Heart right ventricle (tissue), 16 donors: ENCODE measurements at places on chromosomes 16 and 17.

- H3K4me1 ChIP-seq = no peaks in the 10 kb centered on the region
- H3K36me3 ChIP-seq = no peaks in the 10 kb centered on the region
- no peaks in the 10 kb centered on the region for H3K27me3 ChIP-seq
- DNase-seq = no peak
- no peak overlapping the region for H3K4me3 ChIP-seq
- H3K27ac ChIP-seq = no peak overlapping the region
Observed at GRCh38 chr16:89748921-89749320, 27.6 kb downstream of the ZNF276 start.

- DNase-seq = no peak
- H3K4me3 ChIP-seq = no peak overlapping the region
Observed at GRCh38 chr17:31398381-31399311, 7.2 kb downstream of the RAB11FIP4 start.

- H3K27me3 ChIP-seq = no peaks in the 10 kb centered on the region
- H3K4me1 ChIP-seq = peaks cover 36% of the 10 kb centered on the region
- H3K27ac ChIP-seq = peak overlapping the region; percentile 69
- peak; percentile 79 for DNase-seq
- H3K36me3 ChIP-seq = no peaks in the 10 kb centered on the region
Observed at GRCh38 chr16:57316390-57317017, 32.0 kb upstream of the PLLP start.

GRCh38 chr17:76820561-76820960 is 47.6 kb upstream of the MGAT5B start:
- no peaks in the 10 kb centered on the region for H3K36me3 ChIP-seq
- H3K27me3 ChIP-seq = peaks cover 3% of the 10 kb centered on the region
- H3K4me3 ChIP-seq = no peak overlapping the region
- H3K4me1 ChIP-seq = no peaks in the 10 kb centered on the region
- H3K27ac ChIP-seq = no peak overlapping the region
- DNase-seq = no peak

- peaks cover 8% of the 10 kb centered on the region for H3K36me3 ChIP-seq
- H3K4me1 ChIP-seq = peaks cover 38% of the 10 kb centered on the region
- no peaks in the 10 kb centered on the region for H3K27me3 ChIP-seq
- peak within 1 kb of the TSS; percentile 95 for H3K4me3 ChIP-seq
- DNase-seq = peak; percentile 89
- H3K27ac ChIP-seq = peak within 1 kb of the TSS; percentile 92
Observed at GRCh38 chr16:23595951-23596720, at the start of gene NDUFAB1. NDUFAB1 (minus strand) TSS chr16:23596316; CDS start chr16:23596290, 26 bp downstream.

DNA sequence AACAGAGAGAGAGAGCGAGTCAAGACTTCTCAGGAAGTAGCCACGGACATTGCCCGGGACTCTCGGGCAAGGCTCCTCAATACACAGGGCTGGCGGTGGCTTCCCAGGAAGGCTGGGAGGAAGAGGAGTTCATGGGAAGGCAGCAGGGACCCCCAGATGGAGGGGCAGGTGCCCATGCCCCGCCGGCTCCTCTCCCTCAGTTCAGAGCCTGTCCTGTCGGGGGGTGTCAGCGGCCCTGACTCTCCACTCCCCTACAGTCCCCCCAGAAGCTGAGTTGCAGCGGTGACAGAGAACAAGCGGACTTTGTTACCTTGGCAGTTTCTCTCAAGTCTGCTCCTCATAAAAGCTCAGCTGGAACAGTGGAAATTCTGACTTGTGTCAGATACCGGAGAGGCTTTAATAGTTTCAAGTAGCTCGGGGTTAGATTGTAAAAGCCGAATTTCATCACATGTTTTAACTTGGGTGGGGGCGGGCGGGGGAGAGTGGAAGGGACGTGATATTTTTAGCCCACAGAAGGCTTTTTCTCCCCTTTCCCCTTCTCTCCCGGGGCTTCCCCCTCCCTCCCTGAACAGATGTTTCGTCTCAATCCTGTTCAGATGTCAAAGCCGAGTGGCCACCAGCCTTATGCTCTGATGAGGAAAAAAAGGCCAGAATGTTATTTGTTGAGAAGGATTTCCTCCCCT is 65.2 kb downstream of the NKD1 start:
- H3K36me3 ChIP-seq = no peaks in the 10 kb centered on the region
- no peaks in the 10 kb centered on the region for H3K27me3 ChIP-seq
- peak overlapping the region; percentile 35 for H3K27ac ChIP-seq
- no peak overlapping the region for H3K4me3 ChIP-seq

- no peak overlapping the region for H3K4me3 ChIP-seq
- no peak overlapping the region for H3K27ac ChIP-seq
- H3K4me1 ChIP-seq = peaks cover 52% of the 10 kb centered on the region
- no peaks in the 10 kb centered on the region for H3K36me3 ChIP-seq
Observed at GRCh38 chr17:17732892-17733670, 51.8 kb downstream of the RAI1 start.

DNA sequence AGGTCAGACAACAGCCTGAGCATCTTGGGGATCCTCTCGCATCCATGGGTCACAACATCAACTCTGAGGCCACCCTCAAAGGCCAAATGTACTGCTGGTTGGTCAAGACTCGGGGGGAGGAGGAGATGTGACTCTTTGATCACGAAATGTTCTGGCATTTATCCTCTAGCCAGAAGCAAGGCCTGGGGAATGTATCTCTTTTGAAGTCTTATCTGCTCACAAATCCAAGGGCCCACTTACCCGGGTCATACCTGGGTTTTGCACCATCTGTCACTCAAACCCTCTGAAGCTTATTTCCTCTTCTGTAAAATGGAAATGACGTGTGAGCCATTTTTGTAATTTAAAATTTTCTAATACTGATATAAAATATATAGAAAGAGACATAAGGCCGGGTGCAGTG is 13.2 kb downstream of the CA7 start:
- H3K36me3 ChIP-seq = no peaks in the 10 kb centered on the region
- no peak for DNase-seq
- H3K4me3 ChIP-seq = no peak overlapping the region
- no peak overlapping the region for H3K27ac ChIP-seq
- peaks cover 6% of the 10 kb centered on the region for H3K4me1 ChIP-seq

GRCh38 chr17:68317458-68317857 is 26.2 kb downstream of the ARSG start:
- H3K4me3 ChIP-seq = no peak overlapping the region
- peaks cover 9% of the 10 kb centered on the region for H3K4me1 ChIP-seq
- H3K27ac ChIP-seq = no peak overlapping the region
- H3K27me3 ChIP-seq = no peaks in the 10 kb centered on the region

DNA sequence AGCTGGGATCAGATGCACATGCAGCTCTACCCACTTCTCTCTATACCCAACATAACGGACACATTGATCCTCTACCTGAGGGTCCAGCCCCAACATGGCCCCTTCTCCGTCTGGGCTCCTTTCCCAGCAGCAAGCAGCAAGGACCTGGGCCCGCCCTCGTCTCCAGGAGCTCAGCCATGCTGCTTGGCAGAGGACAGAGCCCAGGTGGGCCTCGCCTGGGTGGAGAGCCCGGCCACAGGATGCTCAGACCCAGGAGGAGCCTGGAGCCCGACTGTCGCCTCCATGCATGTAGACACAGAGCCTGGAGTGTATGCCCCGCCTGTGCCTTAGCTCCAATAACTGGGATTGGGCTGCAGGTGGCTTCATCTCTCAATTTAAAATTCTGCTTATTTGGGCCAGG is 57.0 kb downstream of the CCDC57 start:
- H3K36me3 ChIP-seq = peaks cover 37% of the 10 kb centered on the region
- DNase-seq = no peak
- H3K4me3 ChIP-seq = no peak overlapping the region
- H3K27me3 ChIP-seq = no peaks in the 10 kb centered on the region
- H3K4me1 ChIP-seq = no peaks in the 10 kb centered on the region

GRCh38 chr17:59845595-59846393 is 46.9 kb downstream of the TUBD1 start:
- DNase-seq = no peak
- H3K27ac ChIP-seq = peak overlapping the region; percentile 58
- no peak overlapping the region for H3K4me3 ChIP-seq
- H3K4me1 ChIP-seq = peaks cover 39% of the 10 kb centered on the region

- H3K4me1 ChIP-seq = no peaks in the 10 kb centered on the region
- DNase-seq = no peak
- H3K27ac ChIP-seq = no peak overlapping the region
Observed at GRCh38 chr16:908526-909155, 62.1 kb downstream of the LMF1 start.

DNA sequence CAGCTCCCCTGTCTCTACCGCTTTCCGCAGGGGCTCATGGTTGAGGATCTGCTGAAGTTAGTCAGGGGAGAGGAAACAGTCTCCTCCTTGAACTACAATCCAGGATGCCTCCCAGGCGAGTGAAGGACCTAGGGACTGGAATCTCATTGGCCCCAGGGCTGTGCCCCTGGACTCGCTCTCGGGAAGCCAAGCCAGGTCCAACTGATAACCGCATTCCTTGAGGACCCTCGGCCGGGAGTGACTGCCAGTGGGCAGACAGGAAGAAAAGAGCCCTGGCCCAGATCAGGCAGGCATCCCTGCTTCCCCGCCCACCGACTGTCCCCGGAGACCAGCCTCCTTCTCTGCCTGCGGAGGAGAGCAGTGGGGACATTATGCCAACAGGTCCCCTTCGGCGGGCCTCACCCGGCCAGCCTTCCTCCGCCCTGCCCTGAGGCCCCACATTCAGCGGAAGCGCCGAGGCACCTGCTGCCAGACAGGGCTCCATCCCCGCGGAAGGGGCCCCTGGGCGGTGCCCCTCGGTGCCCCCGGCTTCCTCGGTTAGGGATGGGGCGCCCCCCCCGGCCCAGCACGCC is 776 bp downstream of the LRRC75A start:
- peak overlapping the region; percentile 70 for H3K4me3 ChIP-seq
- H3K27me3 ChIP-seq = no peaks in the 10 kb centered on the region
- H3K4me1 ChIP-seq = peaks cover 39% of the 10 kb centered on the region
- no peak for DNase-seq

- no peaks in the 10 kb centered on the region for H3K36me3 ChIP-seq
- DNase-seq = no peak
- H3K4me3 ChIP-seq = no peak overlapping the region
- no peak overlapping the region for H3K27ac ChIP-seq
- H3K27me3 ChIP-seq = no peaks in the 10 kb centered on the region
Observed at GRCh38 chr17:62822080-62822904, 14.2 kb upstream of the MARCHF10 start.

GRCh38 chr17:9356488-9356911 is 219.1 kb downstream of the STX8 start:
- DNase-seq = peak; percentile 7
- no peaks in the 10 kb centered on the region for H3K27me3 ChIP-seq
- H3K4me1 ChIP-seq = no peaks in the 10 kb centered on the region
- H3K27ac ChIP-seq = no peak overlapping the region

DNA sequence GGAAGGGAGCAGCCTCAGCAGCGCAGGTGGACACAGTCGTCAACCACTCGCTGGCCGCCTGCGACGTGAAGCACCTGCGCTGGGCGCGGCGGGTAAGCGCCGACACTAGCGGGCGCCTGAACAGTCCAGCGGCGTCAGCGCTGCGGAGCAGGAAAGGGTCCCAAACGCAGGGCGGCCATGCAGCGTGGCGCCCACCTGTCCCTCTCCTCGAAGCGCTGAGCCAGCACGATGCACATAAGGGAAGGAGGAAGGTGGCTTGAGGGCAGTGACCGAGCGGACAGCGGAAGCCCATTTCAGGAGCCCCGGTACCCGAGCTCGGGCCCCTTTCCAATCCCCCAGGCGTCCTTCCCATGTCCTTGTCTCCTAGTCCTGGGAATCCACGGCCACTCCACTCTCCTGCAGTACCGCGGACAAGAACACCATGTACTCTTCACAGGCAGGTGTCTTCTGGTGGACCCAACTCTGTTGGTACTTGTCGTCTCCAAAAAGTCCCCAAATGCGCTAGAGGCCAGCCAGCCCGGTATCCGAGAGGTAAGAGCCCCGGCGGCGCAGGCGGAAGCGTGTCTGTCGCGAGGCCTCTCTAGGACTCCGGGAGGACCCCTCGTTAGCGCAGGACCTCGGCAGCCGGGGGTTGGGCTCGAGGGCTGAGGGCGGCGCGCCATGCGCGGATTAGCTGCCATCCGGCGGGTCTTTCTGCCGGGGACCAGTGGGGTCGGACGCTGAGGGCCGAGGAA is 14.4 kb downstream of the ZNF232 start:
- H3K27ac ChIP-seq = peak overlapping the region; percentile 78
- H3K4me3 ChIP-seq = peak overlapping the region; percentile 35
- peak; percentile 82 for DNase-seq
- H3K4me1 ChIP-seq = peaks cover 4% of the 10 kb centered on the region
- H3K36me3 ChIP-seq = peaks cover 14% of the 10 kb centered on the region

GRCh38 chr16:75206749-75207451 is at the start of gene CTRB2:
CTRB2 (minus strand) TSS chr16:75207161; CDS start chr16:75207141, 20 bp downstream.
- H3K27me3 ChIP-seq = no peaks in the 10 kb centered on the region
- no peak within 1 kb of the TSS for H3K27ac ChIP-seq

- no peak overlapping the region for H3K27ac ChIP-seq
- no peaks in the 10 kb centered on the region for H3K36me3 ChIP-seq
- DNase-seq = no peak
- no peaks in the 10 kb centered on the region for H3K4me1 ChIP-seq
Observed at GRCh38 chr16:86019446-86020047, 120.6 kb downstream of the IRF8 start.

- DNase-seq = no peak
- H3K36me3 ChIP-seq = no peaks in the 10 kb centered on the region
Observed at GRCh38 chr16:75345711-75346110, 87.6 kb downstream of the CFDP1 start.

DNA sequence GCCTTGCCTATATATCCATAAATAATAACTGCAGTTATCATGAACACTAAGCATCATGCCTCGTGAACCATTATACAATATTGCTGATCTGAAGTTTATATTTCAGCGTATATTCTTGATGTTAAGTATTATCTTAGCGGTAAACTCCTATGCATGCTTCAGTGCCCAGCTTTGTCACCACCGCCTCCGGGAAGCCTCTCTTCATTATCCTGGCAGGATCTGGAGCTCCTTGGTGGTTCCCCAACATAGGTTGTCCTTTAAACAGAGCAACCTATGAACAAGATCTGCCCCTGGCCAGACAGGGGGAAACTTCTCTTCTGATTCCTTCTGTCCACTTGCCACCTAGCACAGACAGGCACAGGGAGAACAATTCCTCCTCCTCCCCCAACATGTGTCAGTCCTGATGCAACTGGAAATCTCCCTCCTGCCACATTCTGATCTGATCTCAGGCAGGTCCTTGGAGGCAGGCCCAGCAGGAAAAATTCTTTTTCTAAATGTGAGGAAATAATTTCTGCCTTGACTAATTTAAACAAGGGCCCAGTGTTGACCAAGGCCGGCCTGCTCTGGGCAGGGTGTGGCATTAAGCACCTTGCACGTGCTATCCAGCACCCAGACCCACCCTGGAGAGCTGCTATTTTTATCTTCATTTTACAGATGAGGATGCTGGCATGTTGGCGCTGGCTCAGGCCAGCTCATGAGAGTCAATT is 22.4 kb downstream of the SPNS2 start:
- no peaks in the 10 kb centered on the region for H3K27me3 ChIP-seq
- no peaks in the 10 kb centered on the region for H3K36me3 ChIP-seq
- H3K4me1 ChIP-seq = peaks cover 50% of the 10 kb centered on the region
- H3K27ac ChIP-seq = peak overlapping the region; percentile 78
- DNase-seq = no peak
